ENCODE measurements at places on chromosomes 1 and 21.

DNA sequence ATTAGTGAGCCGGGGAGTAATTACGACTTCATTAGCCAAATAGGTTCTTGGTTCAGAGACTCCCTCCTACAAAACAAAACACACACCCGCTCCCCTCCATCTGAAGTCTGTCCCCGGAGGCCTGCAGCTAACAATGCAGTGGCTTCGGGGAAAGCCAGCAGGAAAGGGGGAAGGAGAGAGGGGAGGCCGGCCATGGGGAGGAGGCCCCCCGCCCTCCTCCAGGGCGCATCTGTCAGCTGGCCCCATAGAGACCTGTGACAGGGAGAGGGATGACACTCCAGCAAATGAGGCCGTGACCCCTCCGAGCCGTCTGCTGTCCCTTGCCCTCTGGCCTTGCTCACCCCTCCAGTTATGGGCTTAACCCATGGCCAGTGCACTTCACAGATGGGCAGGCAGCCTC lies 12.1 kb upstream of the CNTN2 start:
- H3K27ac ChIP-seq: no peak overlapping the region
- H3K4me3 ChIP-seq: no peak overlapping the region
- peaks cover 3% of the 10 kb centered on the region for H3K27me3 ChIP-seq
- no peaks in the 10 kb centered on the region for H3K36me3 ChIP-seq
- DNase-seq: no peak
- no peaks in the 10 kb centered on the region for H3K4me1 ChIP-seq

GRCh38 chr1:58764294-58764978 lies 19.4 kb downstream of the JUN start:
- H3K4me3 ChIP-seq: no peak overlapping the region
- H3K27ac ChIP-seq: no peak overlapping the region
- no peaks in the 10 kb centered on the region for H3K36me3 ChIP-seq
- DNase-seq: no peak

DNA sequence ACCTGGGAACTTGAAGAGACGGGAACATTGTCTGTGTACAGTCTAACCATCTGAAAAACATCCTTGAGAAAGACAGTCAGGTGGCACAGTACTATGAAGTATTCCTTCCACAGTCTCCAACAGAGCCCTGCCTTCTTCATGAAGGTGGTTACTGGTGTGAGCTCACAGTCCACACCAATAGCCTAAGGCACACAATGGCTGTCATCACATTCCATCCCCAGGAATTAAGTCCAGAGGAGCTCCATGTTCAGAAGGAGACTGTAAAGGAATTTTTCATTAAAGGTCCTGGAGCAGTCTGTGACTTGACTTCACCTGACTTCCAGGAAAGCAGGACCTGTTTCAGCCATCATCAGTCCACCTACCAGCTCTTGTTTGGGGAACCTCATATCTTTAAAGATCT lies 180.2 kb downstream of the C1orf21 start:
- H3K4me3 ChIP-seq: no peak overlapping the region
- DNase-seq: no peak
- H3K27me3 ChIP-seq: no peaks in the 10 kb centered on the region
- no peaks in the 10 kb centered on the region for H3K36me3 ChIP-seq

DNA sequence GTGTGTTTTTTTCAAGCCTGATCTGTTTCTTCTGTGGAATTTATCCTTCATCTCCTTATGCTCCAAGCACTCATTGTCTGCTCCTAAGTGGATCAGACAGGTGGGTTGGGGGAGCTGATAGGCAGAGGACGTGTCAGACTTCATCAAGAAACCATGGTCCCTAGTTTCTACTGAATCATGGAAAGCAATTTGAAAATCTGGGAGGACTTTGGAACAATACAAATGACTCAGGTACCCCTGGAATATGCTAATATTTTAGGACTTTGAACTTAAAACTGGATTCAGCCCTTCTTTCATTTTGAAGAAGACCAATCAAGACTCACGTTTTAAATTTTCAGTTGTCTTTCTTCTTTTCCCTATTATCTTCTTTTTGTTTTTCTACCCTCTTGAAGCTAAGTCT lies 7.7 kb downstream of the ABCG1 start:
- peaks cover 17% of the 10 kb centered on the region for H3K4me1 ChIP-seq
- no peaks in the 10 kb centered on the region for H3K27me3 ChIP-seq
- no peak overlapping the region for H3K27ac ChIP-seq
- DNase-seq: no peak

DNA sequence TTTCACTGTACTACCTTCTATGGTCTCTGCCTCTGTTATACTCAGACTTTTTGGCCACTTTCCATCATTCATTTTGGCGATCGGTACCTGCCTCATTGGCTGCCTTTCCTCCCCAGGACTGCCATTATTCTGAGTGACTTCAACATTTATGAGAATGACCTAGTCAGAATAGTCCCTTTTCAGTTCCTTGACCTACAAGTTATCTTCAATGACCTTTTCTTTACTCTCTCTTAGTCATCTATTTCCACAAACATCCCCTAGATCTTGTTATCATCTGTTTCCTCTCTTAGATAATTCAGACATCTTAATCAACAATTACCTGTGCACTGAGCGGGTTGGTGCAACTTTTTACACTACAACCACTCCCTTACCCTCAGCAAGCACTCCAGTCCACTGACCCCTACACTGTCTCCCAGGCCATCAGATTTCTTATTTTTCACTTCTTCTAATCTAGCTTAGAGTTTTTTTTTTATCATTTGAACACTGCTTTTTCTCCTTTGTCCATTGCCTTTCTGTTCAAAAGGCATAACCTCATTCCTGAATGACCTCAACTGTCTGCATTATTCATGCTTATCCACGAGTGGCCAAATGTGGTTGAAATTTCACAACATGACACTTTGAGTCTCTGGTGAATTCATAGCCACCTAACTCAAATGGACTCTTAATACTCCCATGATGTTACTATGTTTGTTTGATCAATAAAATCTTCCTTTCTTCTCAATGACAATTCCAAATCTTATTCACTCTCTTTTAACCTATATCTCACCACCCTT lies 112.7 kb downstream of the HMCN1 start:
- H3K27ac ChIP-seq: no peak overlapping the region
- H3K27me3 ChIP-seq: no peaks in the 10 kb centered on the region
- no peak for DNase-seq
- no peaks in the 10 kb centered on the region for H3K4me1 ChIP-seq
- H3K4me3 ChIP-seq: no peak overlapping the region
- H3K36me3 ChIP-seq: no peaks in the 10 kb centered on the region

DNA sequence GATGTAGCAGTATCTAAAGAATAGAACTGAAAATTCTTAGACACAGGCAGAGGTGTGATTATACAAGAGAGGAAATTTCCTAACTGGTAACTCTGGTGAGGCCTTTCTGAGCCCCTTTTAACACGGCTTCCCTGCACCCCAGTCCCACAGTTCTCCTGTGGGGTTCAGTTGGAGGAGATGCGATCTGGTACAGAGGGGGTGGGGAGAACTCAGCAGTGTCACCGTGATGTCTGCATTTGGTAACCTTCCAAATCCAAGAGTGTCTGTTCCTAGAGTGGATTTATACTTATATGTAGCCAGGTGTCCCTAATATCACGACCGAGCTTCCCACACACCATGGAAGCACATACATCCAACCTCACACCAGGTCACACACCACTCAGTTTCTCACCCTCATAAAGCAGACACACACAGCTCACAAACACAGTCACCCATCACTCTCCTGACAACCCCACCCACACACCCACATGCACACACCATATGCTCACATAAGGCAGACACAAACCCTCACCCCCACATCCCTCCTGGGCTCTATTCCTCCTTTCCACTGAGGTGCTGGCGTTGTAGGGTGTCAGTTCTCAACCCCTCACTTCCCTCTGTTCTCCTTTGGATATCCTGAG lies 48.5 kb downstream of the RHBG start:
- peaks cover 8% of the 10 kb centered on the region for H3K4me1 ChIP-seq
- H3K36me3 ChIP-seq: no peaks in the 10 kb centered on the region
- no peak for DNase-seq
- no peak overlapping the region for H3K4me3 ChIP-seq
- peaks cover 5% of the 10 kb centered on the region for H3K27me3 ChIP-seq
- no peak overlapping the region for H3K27ac ChIP-seq

DNA sequence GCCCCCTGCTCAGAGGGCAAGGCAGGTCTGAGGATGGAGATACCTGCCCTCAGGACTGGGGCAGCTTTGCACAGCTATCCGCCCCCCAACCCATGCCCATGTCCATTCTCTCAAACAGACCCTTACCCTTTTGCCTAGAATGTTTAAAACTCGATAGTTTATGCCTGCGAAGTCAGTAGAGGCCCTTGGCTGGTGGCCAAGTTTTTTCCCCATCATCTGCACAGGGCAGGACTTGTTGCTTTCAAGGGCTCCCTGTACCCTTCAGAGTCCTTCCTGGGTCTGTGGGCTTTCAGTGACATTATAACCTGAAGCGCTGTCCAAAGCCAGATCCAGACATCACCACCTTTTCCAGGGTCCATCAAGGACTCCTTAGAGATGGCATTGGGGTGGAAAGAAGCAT lies 148.7 kb upstream of the ZNF644 start:
- no peaks in the 10 kb centered on the region for H3K27me3 ChIP-seq
- no peaks in the 10 kb centered on the region for H3K36me3 ChIP-seq
- H3K27ac ChIP-seq: no peak overlapping the region
- DNase-seq: no peak

DNA sequence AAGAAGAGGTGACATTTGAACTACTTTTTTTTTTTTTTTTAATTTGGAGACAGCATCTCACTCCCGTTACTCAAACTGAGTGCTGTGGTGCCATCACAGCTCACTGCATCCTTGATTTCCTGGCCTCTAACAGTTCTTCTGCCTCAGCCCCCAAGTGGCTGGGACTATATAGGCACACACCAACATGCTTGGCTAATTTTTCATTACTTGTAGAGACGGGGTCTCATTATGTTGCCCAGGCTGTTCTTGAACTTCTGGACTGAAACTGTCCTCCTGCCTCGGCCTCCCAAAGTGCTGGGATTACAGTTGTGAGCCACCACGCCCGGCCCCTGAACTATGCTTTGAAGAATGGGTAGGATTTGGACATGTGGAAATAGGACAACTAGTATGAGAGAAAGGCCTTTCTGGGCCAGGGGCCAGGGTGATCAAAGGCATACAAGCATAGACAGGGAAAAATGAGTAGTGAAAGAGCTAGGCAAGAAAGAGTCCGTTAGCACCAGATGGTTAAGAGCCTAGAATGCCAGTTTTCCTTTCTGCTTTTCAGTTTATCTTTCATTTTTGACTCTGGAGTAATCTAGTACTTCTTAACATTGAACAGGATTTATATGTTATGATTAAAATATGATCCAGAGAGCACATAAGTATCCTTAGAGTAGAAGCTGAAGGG lies 6.3 kb downstream of the RABGAP1L start:
- H3K4me3 ChIP-seq: peak overlapping the region; percentile 66
- DNase-seq: no peak

GRCh38 chr1:96308314-96308713 lies 413.3 kb upstream of the PTBP2 start:
- no peaks in the 10 kb centered on the region for H3K4me1 ChIP-seq
- no peak for DNase-seq
- H3K4me3 ChIP-seq: no peak overlapping the region

GRCh38 chr21:44443291-44443890 lies 11.9 kb upstream of the LRRC3 start:
- no peak overlapping the region for H3K27ac ChIP-seq
- H3K4me1 ChIP-seq: no peaks in the 10 kb centered on the region
- H3K27me3 ChIP-seq: no peaks in the 10 kb centered on the region
- H3K36me3 ChIP-seq: no peaks in the 10 kb centered on the region

- H3K4me1 ChIP-seq: no peaks in the 10 kb centered on the region
- H3K27ac ChIP-seq: no peak overlapping the region
- H3K4me3 ChIP-seq: no peak overlapping the region
- H3K36me3 ChIP-seq: no peaks in the 10 kb centered on the region
Observed at GRCh38 chr1:176919386-176920378, 244.8 kb downstream of the ASTN1 start.

DNA sequence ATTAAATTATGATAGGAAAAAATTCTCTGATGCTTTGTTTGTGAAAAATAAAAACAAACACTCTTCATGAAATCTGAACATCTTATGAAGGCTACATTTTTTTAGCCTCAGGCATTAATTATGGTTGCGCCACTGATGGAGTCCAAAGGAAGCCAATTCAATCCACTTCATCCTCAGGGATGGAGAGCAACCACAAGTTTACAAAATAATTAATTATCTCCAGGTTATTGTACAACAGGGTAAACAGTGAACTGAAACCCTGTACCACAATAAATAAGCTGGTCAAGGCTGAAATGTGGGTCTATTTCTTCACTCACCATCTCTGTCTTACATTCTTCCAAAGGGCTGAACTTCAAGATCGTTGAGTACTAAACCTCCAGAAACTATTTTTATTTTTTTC lies 49.2 kb downstream of the MRPL39 start:
- H3K36me3 ChIP-seq: no peaks in the 10 kb centered on the region
- H3K27ac ChIP-seq: no peak overlapping the region
- no peak for DNase-seq
- peaks cover 10% of the 10 kb centered on the region for H3K4me1 ChIP-seq
- no peak overlapping the region for H3K4me3 ChIP-seq

GRCh38 chr1:203153989-203154821 lies 21.4 kb downstream of the MYBPH start:
- no peaks in the 10 kb centered on the region for H3K4me1 ChIP-seq
- H3K4me3 ChIP-seq: no peak overlapping the region
- no peak for DNase-seq
- H3K36me3 ChIP-seq: no peaks in the 10 kb centered on the region

- no peaks in the 10 kb centered on the region for H3K36me3 ChIP-seq
- H3K27ac ChIP-seq: no peak overlapping the region
- H3K4me3 ChIP-seq: no peak overlapping the region
- DNase-seq: no peak
- no peaks in the 10 kb centered on the region for H3K4me1 ChIP-seq
- no peaks in the 10 kb centered on the region for H3K27me3 ChIP-seq
Observed at GRCh38 chr1:13824626-13825025, 124.6 kb downstream of the PRDM2 start.

GRCh38 chr1:10734962-10735544 lies 61.4 kb downstream of the CASZ1 start:
- no peak overlapping the region for H3K4me3 ChIP-seq
- H3K27ac ChIP-seq: no peak overlapping the region
- H3K27me3 ChIP-seq: no peaks in the 10 kb centered on the region
- no peaks in the 10 kb centered on the region for H3K36me3 ChIP-seq

DNA sequence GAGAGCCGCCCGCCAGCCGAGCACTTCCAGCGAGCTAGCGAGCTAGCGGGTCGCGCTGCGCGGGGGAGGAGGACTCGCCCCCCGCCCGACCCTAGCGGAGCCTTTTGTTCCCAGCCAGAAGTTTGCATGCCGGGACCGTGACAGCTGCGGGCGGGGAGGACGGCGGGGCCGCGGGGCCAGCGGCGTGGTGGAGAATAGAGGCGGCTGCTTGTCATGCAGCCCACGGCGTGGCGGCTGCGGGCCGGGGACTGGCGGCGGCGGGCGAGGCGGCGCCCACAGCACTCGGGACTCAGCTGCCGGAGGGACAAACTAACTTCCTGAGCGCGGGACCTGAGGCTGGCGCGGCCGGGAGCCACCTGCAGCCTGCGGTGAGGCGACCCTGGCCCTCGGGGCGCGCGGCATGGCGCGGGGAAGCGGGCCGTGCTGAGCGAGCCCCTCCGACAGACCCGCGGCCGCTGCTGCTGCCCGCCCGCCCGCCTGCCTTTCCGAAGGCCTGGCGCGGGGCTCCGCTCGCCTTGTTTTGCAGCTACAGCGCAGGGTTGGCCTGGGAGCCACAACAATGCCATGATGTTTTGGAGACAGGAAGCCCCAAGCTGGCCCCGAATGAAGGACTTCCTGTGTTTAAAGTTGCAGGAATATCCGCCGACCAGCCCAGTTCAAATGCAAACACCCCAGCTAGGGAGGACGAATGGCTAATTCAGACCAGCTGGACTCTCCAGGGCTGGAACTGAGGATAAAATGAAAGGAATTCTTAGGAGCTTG lies 82.2 kb upstream of the BMP8A start:
- H3K4me3 ChIP-seq: peak overlapping the region; percentile 63
- peaks cover 33% of the 10 kb centered on the region for H3K4me1 ChIP-seq
- no peaks in the 10 kb centered on the region for H3K27me3 ChIP-seq
- no peak overlapping the region for H3K27ac ChIP-seq
- no peak for DNase-seq

All from GM12878 (cell line).